Caco-2 (cell line): ENCODE measurements at places on chromosomes 1 and 21. TPM values are rescaled to one million over a fixed set of nuclear protein-coding genes. Genes with fewer than 3 reads are reported as not detected.

LGR6 gene
- 0.36 TPM in 1 of 2 replicates, not detected in the other for total RNA-seq

SHISA4 gene
- 1.7 and 3.0 TPM in 2 replicates for total RNA-seq

FCER1G gene
- 1.5 and 2.6 TPM in 2 replicates for total RNA-seq

LZIC gene
- 27.0 and 33.2 TPM in 2 replicates for total RNA-seq

SPATA17 gene
- 0.84 and 1.1 TPM in 2 replicates for total RNA-seq

AMY1C gene
- total RNA-seq: not detected in 2 replicates

TMPRSS15 gene
- not detected in 2 replicates for total RNA-seq

NBPF4 gene
- total RNA-seq: 0.53 and 0.88 TPM in 2 replicates

AMY1B gene
- total RNA-seq: not detected in 2 replicates

ZBED6 gene
- total RNA-seq: 19.9 and 20.5 TPM in 2 replicates

RWDD3 gene
- total RNA-seq: 13.3 and 16.6 TPM in 2 replicates

TNFRSF8 gene
- total RNA-seq: not detected in 2 replicates

WDR3 gene
- total RNA-seq: 27.0 and 28.3 TPM in 2 replicates

LCE1E gene
- not detected in 2 replicates for total RNA-seq

GBP1 gene
- total RNA-seq: 0.36 and 0.51 TPM in 2 replicates

RIIAD1 gene
- 0.88 and 1.0 TPM in 2 replicates for total RNA-seq

PGLYRP4 gene
- not detected in 2 replicates for total RNA-seq

GSTM3 gene
- 8.9 and 10.6 TPM in 2 replicates for total RNA-seq

RHCE gene
- 0.30 TPM in 1 of 2 replicates, not detected in the other for total RNA-seq

MAP10 gene
- total RNA-seq: not detected in 2 replicates

CTNNBIP1 gene
- 17.1 and 17.5 TPM in 2 replicates for total RNA-seq

DNM3 gene
- 0.11 TPM in 1 of 2 replicates, not detected in the other for total RNA-seq

OR13G1 gene
- not detected in 2 replicates for total RNA-seq
